ENCODE measurements at places on chromosomes 11 and 22.

DNA sequence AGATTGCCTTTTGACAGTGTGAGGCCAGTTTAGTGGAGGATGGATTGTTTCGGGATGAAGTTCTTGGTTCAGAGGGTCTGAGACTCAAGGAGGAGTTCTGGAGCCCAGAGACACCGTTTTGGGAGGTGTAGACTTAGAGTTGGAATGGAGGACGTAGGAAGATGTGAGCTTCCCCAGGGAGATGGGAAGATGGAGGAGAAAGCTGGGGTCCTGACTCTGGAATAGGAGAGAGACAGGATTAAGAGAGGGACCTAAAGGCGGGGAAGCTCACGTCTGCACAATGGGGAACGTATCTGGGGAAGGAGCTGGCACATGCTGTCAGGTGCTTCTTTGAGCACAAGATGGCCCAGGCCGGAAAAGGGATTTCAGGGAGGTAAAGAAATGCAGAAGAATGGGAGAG, 71.3 kb upstream of the CLDN5 start:
- no peak for DNase-seq

DNA sequence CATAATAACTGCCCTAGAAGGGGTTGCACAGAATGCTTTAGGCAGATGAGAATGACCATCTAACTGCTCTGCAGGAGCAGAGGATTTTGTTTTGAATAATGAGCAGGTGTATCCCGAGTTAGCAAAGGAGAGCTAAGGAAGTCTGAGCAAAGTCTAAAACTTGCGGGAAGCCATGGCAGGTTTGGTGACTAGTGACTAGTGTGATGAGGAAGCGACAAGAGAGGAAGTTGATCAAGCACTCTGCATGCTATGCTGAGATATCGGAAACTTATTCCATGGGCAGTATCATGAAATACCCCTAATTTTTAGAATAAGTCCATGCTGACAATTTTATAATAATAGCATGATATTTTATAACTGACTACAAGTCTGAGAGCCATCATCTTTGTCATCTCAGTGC, 12.9 kb downstream of the OLFML1 start:
- no peak for DNase-seq

DNA sequence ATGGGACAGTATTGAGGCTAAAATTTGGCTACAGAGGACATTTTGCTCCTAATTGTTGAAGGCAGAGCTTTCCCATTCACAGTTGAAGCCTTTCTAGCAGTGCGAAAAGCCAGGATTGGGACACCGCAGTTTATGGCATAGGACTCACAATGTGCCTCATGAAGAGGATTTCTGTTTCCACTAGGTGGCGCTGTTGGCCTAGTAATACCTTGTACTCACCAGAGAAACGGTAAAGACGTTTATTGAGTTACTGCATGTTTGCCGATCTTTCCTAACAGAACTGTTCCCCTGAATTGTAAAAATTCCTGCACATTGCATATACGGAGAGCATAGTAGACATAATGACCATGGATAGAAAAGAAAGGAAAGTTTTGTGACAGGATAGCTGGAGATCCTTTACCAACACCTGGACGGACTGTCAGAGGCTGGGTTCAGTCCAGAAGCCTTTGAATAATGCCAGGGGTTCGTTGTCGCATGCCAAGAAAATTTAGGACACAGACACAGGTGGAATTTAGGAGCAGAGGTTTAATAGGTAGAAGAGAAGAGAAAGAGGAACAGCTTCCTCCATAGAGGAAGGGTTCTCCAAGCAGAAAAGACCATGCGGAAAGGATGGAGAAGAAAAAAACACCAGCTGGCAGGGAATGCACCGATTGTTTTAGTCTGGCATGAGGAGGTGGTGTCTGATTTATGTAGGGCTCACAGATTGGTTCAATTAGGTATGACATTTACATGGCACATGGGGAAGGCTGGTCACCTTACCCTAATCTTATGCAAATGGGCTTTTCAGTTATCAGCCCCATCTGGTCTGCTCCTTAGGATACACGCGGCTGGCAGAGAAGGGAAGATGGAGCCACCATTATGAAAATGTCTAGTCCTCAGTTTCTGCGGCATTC, 10.8 kb upstream of the OR51D1 start:
- peak; percentile 76 for DNase-seq

GRCh38 chr22:31449506-31449905, 40.1 kb downstream of the EIF4ENIF1 start:
- no peak for DNase-seq

DNA sequence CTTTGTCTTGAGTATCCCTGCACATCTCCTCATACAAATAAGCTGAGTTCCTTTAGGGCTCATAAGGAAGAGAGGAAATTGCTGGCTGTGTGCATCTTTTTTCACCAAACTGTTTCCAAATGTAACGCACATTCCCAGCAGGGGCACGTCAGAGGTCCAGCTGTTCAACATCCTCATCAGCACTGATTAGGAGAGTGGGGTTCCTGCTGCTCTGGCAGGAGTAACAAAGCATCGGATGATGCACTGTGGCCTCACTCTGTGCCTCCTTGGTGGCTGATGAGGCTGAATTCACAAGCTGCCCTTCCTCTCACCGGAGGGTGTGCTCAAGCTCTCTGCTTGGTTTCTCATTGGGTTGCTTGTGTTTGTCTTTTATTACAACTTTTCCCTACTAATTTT, 35.5 kb upstream of the SLC25A1 start:
- no peak for DNase-seq

GRCh38 chr22:17588606-17589005, 25.3 kb downstream of the SLC25A18 start:
- no peak for DNase-seq

- DNase-seq: no peak
Measured at GRCh38 chr11:124329787-124330478, 9.9 kb upstream of the OR8D2 start.

- DNase-seq: peak; percentile 32
Measured at GRCh38 chr22:26648528-26649388, 8.6 kb upstream of the MIAT start.

- peak; percentile 93 for DNase-seq
Measured at GRCh38 chr11:117668321-117668751, 128.7 kb downstream of the DSCAML1 start.

GRCh38 chr11:69013009-69013951, at the start of gene MRGPRF:
TSS of gene MRGPRF (minus strand) at chr11:69013246. CDS start at chr11:69009901, 3,345 bp downstream.
- peak; percentile 36 for DNase-seq

DNA sequence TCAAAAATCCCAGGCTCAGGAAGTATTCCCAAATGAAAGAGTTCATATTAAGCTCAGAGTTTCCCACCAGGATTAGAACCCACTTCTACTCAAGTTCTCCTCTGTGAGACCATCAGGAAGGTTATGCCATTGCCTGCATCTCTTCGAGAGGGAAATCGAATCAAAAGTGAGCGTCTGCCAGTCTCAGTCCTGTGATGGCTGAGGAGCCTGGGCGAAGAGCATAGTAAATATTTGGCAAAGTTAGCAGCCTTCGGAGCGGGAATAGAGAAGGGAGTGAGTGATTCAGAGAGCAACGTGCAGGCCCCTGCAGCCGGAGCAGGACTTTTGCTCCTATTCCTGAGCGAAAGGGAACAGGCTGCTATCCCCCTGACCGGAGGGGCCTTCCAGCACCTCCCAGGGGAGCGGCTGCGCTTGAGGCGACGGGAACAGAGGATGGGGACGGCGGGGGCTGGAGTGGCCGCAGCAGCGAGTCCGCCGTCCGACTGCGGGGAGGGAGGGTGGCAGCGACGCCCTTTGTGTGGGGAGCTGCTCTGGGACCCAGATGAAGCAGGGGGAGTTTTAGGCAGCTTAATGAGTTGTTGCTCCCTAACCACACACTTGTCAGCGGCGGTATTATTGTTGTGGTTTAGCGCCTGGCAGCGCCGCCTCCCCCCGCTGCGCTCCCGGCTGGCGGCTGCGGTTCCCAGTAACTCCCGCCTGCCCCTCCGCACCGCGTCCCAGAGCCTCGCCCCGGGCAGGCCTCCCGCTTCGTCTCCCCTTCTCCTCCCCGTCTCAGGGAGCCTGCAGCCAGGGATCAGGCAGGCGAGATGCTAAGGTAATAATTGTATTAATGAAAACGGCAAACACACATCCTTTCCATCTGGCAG, 21.7 kb upstream of the NRGN start:
- DNase-seq: no peak

DNA sequence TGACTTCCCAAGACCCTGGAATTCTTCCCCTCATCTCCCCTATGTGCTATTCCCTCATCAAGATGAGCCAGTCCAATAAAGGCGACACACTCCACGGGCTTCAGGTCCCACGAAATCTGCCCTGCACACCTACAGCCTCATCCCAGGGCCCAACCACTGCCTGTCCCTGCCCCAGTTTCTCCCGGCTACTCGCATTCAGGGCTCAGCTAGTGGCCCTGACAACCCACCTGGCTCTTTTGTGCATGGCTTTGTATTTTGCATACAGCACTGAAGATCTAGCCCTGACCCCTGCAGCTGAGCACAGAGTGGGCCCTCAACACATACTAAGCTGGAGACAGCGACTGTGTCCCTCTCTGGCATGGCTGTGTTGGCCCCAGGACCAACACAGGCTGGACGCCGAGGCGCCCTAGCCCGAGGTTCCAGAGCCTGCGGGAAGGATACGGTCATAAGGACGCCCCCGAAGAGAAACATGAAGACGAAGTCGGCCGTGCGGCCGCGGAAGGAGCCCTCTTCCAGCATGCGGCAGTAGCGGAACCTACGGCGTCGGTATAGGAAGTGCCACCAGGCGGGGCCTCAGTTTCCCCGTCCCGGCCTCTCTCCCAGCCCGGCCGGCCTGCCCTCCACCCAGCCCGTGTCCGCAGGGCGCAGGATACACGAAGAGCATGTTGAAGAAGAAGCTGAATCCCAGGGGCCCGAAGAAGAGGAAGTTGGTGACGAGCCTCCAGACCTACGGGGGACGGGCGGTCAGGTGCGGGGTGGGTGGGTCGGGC, 710 bp downstream of the DERL3 start:
- no peak for DNase-seq

GRCh38 chr11:86524620-86525352, 147.6 kb downstream of the ME3 start:
- no peak for DNase-seq

DNA sequence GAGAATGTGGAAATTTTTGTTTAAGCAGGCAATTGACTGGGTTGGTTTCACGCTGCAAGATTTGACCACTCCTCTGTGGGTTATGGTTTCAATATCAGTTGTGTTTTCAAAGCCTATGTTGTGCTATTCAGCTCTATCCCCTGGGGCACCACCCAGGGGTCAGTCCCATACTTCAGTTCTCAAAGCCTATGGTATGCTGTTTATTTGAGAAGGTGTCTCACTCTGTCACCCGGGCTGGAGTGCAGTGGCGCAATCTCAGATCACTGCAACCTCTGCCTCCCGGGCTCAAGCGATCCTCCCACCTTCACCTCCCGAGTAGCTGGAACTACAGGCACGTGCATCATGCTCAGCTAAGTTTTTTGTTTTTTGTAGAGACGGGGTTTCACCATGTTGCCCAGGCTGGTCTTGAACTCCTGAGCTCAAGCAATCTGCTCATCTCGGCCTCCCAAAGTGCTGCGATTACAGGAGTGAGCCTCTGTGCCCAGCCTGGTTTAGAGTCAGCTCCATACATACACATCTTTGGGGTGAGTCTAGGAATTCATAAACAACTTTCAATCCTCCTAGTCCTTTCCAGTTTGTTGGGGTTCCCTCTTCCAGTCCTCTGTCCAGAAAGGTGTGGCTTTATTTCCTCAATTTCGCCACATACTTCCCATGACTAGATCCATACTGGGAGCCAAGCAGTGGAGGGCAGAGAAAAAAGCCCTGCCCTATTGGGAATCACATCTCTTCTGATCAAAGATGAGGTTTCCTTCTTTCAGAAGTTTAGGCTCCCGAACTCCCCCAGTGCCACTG, 35.0 kb upstream of the MAPK1 start:
- DNase-seq: no peak

DNA sequence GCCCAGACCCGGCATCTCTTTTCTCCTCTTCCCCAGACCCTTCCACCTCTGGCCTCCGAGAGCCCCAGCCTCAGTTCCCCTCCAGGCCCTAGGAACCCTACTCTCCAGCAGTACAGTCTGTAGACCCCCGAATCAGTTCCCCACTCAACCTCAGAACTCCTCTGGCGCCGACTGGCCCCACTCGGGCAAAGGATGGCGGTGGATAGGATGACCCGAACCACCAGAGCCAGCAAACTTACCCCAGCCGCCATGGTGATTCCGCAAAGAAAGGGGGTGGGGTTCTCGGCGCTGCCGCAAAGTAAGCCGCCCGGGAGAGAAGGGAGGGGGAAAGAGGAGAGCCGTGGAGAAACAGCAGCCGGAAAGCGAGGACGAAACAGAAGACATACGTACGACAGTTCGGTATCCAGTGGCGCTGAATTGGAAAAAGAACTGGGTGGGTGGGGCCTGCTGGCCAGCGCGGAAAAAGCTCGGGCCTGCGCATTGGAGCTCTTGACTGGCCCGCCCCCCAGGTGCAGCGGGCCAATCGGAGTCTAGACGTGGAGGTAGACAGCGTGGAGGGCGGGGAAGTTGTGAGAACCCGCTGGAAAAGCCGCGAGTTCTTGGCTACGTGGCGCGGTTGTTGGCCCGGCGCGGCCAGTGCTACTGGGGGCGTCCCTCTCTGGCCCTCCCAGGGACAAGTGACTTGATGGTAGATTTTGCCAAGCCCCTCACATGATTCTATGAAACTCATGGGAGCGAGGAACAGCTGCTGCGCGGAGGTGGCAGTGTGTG, at the start of gene EEF1G:
Gene EEF1G (minus strand): TSS at position 300 of the 771 bp plus-strand sequence. CDS start 49 bp downstream, at position 251.
- peak; percentile 99 for DNase-seq

DNA sequence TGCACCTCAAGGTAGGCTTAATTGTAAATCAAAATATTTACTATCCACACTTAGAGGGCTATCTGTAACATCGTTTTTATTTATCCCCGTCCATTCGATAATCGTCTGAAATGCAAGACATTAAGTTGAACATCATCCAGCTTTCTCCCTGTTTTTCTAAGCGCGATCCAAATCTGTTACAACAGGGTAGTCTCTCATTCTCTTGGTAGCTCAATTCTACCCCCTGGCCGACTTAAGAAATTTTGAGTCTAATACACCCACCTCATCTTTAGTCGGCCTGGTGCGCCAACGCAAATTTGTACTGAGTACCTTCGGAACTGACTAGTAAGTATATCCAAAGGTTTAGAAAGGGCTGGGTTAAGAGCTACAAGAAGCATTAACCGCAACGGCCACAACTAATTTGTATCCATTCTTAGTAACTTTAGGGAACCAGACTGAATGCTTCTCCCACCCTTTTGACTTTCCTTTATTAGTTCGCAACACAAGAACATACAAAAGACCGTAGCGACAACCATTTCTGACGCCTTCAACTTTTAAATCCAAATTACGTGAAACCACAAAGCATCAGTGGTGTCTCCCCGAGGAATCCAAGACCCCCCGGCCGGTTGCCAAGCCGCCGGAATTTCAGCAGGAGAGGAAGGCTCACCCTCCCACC, 1.0 kb upstream of the ZNF143 start:
- peak; percentile 18 for DNase-seq

DNA sequence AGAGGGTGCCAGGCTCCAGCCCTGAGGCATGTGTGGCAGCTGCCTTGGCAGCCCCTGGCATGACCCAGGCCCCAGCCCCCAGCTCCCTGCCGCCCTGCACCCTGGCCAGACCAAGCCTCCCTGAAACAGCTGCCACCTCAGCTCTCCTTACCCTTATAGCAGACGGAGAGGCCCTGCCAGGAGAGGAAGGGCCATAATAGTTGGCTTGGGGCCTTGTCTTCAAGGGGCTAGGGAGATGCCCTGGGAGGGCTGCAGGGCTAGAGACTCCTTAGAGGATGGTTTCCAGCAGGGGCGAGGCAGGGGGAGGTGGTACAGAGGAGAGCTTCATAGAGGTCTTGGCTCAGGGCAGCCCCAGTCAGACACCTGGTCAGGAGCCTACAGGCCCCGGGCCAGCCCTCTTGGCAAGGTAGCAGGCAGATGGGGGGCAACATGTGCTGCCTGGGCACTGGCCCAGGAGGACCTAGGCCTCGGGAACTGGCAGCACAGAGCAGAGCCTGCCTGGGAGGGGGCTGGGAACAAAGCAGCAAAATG, 13.0 kb downstream of the SMTN start:
- no peak for DNase-seq

GRCh38 chr11:83035070-83035854, 36.4 kb downstream of the RAB30 start:
- no peak for DNase-seq
